Anterior cingulate cortex (tissue), 58 donors: ENCODE measurements at places on chromosomes 5 and 9.

GRCh38 chr9:125397736-125398135 lies 136.1 kb downstream of the GAPVD1 start:
- no peak for DNase-seq

GRCh38 chr9:130053504-130054324 lies at the start of gene GPR107:
Gene GPR107, plus strand, starts transcription at chr9:130053906. Its CDS starts 27 bp downstream, at chr9:130053933.
- DNase-seq: peak; percentile 63

- DNase-seq: no peak
These were observed 509.6 kb upstream of the TNC start for GRCh38 chr9:115627511-115627910.

DNA sequence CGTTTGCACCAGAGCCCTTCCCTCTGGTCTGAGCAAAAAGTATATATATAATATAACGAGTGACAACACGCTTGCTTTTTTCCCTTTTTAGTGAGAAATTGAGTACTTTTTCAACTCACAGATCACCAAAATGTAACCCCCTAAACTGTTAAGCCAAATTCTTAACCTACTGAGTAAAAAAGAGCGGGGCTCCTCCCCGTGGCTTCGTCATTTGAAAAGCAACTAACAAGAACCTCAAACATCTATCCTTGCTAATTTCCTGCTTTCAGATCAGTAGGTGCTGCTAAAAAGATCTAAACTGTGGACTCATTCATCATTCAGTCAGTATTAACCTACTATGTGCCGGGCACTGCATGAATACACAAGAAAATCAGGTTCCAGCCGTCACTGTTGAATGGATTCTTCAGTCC lies 1.0 kb upstream of the PTBP3 start:
- DNase-seq: no peak
